Stimulated activated CD4-positive, alpha-beta T cell treated with anti-CD3 and anti-CD28 coated beads, Interleukin-1b, Interleukin-23, amount 100 ng/mL, for 1 hour (primary cell): ENCODE measurements at places on chromosomes 12 and 14.

DNA sequence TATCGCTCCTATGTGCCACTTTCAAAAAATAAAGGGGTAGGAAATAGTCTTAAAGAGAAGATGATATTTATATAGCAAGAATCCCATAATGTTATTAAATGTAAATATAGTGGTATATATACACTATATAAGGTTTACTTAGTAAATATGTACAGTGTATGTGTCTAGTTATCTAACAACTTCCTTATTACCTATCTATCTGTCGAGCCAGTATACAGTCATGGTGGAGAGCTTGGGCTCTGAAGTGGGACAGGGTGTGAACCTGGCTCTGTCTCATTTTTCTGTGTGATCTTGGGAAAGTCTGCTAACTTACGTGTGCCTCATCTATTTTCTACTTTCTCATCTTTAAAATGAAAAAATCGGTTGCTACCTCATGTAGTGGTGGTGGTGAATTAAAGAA lies 62.8 kb upstream of the SINHCAF start:
- DNase-seq: no peak

GRCh38 chr12:95573951-95574576 lies 22.8 kb upstream of the USP44 start:
- no peak for DNase-seq

- no peak for DNase-seq
These were observed 376.2 kb downstream of the DPF3 start for GRCh38 chr14:72517736-72518135.

DNA sequence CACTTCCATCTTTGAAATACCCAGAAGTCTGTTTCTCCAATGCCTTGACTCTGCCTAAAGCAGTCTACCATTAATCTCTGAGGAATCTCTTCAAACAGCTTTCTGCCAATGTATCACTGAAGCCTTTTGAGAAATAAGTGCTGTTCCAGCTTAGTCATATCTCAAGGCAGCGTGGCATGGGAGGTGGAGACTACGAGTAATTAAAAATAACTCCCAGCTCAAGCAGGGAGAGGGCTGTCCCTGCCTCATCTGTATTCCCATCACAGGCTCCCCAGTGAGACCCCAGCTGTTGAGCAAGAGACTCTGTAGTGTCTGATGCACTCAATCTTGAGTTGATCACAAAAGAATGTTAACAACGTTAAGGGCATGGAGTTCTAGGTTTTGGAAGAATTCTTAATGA lies 700.6 kb downstream of the DIO2 start:
- DNase-seq: no peak

DNA sequence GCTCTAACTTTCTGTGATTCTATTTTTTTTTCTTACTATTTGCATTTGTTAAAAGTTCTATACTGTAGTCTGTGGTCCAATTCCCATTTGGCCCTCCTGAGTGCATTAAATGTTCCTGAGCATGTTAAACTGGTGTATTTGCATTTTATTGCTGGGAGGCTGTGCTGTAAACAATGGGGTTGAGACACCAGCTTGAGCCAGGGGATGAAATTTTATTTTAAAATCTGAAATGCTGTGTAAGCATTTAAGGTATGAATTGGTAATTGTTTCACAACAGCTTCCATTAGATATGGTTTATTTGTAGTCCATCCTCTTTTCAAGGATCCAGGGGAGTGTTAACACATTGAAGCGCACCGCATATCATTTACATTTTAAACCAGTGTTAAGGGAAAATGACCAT lies 89.9 kb upstream of the RFX4 start:
- DNase-seq: no peak

DNA sequence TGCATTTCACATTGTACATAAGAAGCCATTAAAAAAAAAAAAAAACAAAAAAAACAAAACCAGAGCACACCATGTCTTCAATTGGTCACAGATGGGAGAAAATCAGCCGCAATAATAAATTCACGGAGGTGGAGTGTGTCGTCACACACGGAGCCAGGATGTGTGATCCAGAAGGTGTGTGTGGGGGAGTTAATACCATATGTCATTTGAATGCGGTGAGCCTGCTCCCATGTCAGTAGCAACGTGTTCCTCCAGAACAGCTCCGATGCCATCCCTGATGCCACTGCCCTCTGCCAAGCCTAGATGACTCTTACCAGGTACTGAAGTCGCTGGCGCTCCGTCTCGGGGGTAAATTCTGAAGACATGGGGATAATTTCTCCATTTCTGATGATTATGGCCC lies 197.8 kb downstream of the PPM1H start:
- DNase-seq: no peak

- DNase-seq: no peak
These were observed 104.8 kb upstream of the DIO3 start for GRCh38 chr14:101456246-101457175.

- DNase-seq: no peak
These were observed 97.0 kb downstream of the ZFP36L1 start for GRCh38 chr14:68695856-68696255.

DNA sequence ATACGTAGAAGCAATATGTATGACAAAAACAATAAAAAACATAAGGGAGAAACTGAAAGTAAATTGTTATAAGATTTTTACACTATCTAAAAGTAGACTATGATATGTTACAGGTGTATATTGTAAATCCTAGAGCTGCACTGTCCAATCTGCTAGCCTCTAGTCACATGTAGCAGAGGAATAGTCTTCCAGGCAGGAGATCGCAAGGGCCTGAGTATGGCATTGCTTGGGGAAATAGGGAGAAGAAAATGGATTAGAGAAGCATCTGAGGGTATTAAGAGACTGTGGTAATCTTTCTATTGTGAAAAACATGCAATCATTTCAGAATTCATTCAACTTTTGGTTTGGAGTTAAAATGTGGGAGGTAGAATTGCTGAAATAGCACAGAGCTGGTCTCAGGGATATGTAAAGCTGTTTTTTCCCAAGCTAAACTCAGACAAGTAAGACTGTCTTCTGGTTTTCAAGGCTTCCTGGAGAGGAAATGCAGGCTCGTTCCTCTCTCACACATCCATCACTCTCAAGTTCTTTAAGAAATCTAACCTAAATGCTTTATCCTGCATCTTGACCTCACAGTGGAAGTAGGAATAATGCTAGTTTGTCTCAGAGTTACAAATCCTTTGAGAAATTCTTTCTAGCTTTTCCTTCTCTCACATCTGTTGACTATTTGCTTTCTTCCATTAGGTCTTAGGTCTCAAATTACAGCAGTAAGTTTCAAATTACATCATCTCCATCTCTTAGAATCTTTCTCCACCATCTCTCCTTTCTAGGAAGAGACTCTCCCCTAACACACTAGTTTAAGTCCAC lies 7.6 kb upstream of the CCDC184 start:
- no peak for DNase-seq

- no peak for DNase-seq
These were observed 52.1 kb downstream of the STON2 start for GRCh38 chr14:81348061-81348460.

DNA sequence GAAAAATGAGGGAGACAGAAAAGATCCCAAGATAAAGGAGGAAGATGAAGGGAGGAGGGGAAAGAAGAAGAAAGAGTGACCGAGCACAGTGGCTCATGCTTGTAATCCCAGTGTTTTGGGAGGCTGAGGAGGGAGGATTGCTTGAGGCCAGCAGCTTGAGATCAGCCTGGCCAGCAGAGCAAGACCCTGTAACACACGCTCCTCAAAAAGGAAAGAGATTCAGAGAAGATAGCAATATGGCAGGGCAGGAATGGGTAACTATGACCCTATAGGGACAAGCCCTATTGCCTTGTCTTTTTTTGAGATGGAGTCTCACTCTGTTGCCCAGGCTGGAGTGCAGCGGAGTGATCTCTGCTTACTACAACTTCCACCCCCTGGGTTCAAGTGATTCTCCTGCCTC lies 116.9 kb upstream of the MAP1LC3B2 start:
- no peak for DNase-seq

- no peak for DNase-seq
These were observed 330.5 kb upstream of the TMEM132C start for GRCh38 chr12:127936463-127936862.

DNA sequence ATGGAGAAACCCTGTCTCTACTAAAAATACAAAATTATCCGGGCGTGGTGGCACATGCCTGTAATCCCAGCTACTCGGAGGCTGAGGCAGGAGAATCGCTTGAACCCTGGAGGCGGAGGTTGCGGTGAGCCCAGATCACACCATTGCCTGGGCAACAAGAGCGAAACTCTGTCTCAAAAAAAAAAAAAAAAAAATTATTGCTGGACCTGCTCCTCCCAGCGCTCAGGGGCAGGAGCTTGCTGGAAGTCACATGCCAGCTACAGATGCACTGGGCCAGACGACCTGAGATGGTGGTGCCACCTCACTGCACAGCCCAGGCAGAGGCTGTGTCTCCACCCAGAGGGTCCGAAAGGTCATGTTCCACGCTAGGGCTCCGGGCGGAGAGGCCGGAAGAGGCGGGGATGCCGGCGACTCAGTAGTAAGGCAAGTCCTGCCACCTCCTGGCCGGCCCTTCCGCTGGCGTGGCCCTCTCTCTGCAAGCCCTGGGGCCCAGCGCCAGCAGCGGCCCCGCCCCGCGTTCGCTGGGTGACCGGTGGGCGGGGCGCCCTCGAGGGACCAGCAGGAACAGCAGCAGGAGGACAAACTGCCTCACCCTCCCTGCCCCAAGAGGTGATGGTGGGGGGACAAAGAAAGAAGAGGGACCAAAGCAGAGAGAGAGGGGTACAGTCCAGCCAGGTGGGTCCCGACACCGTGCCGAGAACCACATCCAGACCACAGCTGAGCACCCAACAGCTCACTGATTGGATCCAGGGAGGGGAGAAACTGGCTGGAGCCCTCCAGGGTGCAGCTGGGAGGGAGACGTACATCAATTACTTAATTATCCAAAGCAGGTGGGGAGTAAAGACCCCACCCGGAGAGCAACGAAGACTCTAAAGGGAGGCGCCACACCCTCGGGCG lies 3.6 kb upstream of the RHOF start:
- DNase-seq: no peak

- DNase-seq: no peak
These were observed 10.4 kb downstream of the GTSF1 start for GRCh38 chr12:54463034-54463433.

DNA sequence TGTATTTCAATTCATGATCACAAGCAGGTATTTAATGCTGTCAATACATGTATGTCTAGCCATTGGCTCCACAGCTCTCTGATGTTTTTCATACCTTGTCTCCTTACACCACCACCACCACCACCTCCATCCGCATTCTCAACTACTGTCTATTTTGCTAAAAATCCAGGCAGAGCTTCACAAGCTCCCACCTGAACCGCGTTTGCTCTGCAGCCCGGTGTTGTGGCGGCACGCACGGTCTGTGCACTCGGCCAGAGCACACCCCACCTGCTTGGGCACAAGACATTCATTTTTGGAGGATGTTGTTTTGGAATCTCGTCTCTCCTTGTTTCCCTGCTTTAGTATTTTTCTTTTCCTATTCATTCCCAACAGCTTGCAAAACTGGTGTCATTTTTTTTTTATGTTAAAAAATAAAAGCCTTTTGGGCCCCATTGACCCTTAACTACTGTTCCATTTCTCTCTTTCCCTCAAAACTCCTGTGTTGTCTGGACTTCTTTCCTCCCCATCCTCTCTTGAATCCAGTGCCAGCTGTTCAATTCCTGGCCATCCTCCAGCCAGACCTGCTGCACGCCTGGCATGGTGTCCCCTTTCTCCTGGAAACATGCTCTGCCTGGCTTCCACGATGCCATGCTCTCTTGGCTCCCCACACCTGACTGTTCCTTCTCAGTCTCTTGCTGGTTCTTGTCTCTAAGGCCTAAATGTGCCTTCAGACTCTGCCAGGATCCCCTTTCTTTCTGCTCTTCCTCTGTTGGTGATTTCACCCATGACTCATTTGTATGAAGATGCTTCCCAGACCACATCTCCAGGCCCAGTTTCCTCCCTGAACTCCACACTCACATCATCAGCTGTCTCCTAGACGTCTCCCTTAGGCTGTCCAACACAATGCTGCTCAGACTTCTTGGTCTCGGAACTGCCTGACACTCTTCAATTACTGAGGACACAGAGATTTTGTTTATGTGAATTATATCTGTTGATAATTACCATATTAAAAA lies 37.9 kb downstream of the PIWIL1 start:
- no peak for DNase-seq

- DNase-seq: no peak
These were observed 38.2 kb upstream of the MAP3K9 start for GRCh38 chr14:70847406-70848090.

DNA sequence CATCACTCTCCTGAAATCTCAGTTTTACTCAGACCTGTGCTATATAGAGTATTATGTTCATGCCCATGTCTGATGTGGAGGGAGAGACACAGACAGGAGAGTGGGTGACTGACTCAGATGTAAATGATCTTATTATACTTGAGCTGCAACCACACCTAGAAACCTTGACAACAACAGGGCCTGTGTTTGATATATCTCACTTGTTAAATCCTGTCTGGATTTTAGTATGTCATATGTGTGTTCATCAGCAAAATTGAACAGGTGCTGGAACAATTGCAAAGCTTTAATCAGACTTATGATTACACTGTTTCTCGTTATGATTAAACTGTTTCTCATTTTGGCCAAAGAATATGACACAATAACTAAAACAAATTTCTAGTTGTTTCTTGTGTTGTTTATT lies 37.7 kb downstream of the DIP2B start:
- no peak for DNase-seq

GRCh38 chr14:99194136-99194535 lies 77.9 kb downstream of the BCL11B start:
- DNase-seq: no peak

GRCh38 chr12:67618303-67618702 lies 30.2 kb upstream of the DYRK2 start:
- no peak for DNase-seq

GRCh38 chr14:93969082-93969828 lies 7.1 kb downstream of the ASB2 start:
- no peak for DNase-seq

GRCh38 chr12:58285551-58285950 lies 344.2 kb downstream of the ATP23 start:
- DNase-seq: no peak

- DNase-seq: no peak
These were observed 3.1 kb downstream of the VEZT start for GRCh38 chr12:95220726-95221125.

DNA sequence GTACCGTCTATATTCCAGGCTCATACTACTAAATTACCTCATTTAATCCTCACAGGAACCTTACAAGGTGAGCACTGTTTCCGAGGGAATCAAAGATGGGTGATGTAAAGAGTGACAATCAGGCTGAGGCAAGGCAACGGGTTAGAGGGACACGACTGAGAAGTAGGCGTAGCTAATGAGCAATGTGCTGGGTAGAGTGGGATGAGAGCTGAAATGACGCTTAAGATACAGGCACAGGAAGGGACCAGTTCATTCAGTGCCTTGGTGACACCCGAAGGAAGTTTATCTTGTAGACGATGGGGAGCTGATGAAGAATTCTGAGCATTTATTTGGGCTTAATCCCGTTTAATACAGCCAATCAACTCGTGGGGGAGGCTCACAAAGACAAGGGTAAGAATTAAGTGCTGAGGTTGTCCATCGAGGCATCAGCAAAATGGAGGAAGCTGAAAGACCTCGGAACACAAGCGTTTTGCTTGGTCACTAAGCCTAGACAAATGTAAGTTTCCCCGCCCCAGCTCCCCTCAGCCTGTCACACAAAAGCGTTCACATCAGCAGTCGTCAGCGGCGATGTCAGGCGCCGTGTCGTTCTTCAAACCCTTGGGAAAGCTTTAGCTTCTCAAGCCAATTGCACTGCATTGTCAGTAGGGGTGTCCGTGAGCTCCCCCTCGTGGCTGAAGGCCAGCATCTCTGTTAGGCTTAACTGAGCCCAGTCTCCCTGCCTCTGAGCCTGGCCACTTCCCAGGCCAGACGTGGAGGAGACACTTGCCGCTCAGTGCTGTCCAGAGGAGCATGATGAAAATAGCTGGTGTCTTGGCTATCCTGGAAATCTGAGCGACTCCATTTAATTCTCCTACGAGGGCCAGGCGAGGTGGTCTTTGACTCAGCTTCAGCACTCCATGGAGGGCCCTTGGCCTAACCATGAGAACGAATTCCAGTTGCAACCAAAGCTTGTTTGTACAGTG lies 288.5 kb upstream of the G2E3 start:
- DNase-seq: no peak
